ENCODE measurements at places on chromosomes 7 and 10.

DNA sequence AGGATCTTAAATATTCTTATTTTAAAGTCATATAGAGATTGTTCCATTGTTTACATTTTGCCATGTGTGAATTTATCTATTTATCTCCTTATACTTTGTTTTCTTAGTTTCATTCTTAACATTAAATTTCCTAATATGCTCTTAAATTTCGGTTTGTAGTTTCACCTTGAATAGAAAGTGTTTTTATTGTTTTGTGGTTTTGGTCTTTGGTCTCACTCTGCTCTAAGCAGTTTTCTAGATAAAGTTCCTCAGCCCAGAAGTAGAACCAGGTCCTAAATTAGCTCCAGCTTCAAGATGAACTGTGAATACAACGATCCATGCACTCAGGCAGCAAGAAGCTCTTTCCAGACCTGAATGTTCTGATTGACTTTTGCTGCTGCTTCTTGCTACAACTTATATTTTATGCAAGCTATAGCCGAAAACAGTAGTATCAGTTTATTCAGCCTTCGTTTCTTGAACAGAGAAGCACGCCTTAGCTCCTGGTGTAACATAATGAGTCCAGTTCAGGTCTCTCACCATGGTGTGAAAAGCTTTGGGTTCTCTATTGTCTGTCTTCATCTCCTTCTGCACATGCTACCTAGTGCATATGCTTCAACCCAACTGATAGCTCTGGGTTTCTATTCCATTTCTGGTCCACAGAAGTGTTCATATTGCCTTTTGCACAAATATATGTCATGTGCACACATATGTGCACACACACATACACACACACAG is 95.3 kb downstream of the SEM1 start:
- DNase-seq: no peak

DNA sequence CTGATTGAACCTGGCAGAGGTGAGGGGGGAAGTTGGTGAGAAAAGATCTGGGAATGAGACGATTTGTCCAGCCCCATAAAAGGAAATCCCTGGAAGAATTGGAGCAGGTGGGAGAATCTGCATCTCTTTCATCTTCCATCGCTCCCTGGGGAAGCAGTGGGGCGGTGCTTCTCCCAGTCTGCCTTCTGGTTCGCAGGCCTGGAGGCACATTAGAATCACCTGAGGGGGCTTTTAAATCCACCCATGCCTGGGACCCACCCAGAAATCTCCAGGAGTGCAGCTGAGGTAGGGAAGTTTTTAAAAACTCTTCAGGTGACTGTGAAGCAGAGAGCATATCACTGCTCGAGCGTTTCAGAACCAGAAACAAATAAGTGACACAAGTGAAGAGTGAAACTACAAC is 26.7 kb upstream of the SYPL1 start:
- no peak for DNase-seq

DNA sequence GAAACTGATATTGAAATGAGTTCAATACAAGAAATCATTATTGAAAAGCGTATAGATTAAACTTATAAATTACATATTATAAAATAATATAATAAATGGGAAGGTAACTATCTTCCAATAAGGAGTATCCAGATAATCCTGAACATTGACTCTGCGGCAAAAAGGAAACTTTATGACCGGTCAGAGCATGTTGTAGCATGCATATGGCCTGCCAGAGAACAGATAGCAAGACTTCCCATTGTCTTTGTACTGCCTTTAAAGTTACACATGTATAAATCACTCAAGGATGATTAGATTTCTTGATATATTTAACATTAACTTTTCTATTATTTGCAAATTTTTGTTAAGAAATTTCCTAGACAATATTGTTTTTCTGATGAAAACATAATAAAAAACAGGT is 56.2 kb upstream of the ETV1 start:
- no peak for DNase-seq

GRCh38 chr10:127945341-127945758 is 38.4 kb downstream of the PTPRE start:
- DNase-seq: peak; percentile 2

DNA sequence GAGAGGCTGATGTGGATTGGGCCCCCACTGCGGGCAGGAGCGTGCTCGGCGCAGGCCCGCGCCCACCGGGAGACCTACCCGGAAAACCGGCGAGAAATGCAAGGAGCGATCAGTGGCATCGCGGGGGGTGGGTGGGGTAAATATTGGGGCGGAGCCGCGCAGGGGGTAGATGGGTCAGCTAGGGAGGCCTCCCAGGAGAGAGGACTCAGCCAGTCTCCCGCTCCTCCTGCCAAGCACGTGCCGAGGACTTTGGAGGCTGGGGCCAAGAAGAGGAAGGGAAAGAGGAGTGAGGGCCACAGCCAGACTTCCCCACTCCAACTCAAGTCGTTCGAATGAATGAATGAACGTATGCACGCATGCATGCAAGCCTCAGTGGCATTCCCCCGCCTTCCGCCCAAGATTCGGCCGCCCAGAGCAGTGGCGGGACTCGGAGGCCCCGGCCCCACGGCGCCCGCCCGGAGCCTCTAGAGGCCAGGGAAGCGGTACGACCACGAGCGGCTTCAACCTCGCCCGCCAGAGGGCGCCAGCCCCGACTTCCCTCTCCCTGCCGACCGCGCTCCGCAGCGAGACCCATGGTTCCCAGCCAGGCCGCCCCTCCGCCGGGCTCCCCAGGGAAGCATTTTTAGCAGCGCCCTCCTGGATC is 3.6 kb downstream of the NPM3 start:
- peak; percentile 83 for DNase-seq

DNA sequence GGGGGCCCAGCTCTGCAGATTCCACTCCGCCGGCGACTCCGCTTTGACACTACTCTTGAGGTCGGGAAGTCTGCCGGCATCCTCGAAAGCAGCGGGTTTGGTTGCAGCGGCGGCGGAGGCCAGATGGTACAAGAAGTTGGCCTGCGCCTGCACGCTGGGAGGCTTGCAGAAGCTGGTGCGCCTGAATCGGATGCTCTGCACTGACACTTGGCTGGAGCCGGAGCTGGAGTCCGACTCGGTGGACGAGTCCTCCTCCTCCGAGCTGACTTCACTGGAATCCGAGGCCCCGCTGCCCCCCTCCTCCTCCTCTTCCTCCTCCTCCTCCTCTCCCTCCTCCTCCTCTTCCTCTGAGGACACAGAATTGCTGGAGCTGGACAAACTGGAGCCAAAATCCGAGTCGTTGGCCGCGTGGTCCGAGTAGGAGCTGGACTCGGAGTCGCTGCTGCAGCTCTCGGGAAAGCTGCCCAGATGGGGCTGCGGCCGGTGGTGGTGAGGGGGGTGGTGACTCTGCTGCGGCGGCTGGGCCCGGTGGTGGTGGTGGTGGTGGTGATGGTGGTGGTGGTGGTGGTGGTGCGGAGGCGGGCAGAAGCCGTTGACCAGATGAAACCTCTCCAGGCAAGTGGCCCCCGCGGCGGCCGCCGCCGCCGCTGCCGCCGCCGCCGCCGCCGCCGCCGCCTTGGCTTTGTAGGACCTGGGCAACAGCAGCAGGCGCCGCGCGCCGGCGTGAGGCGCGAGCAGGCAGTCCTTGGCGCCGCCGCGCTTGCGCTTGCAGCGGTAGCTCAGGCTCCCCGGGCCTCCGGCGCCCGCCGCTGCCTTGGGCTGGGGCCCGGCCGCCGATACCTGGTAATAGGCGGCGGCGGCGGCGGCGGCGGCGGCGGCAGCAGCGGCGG is 9.0 kb downstream of the SKIDA1 start:
- no peak for DNase-seq

DNA sequence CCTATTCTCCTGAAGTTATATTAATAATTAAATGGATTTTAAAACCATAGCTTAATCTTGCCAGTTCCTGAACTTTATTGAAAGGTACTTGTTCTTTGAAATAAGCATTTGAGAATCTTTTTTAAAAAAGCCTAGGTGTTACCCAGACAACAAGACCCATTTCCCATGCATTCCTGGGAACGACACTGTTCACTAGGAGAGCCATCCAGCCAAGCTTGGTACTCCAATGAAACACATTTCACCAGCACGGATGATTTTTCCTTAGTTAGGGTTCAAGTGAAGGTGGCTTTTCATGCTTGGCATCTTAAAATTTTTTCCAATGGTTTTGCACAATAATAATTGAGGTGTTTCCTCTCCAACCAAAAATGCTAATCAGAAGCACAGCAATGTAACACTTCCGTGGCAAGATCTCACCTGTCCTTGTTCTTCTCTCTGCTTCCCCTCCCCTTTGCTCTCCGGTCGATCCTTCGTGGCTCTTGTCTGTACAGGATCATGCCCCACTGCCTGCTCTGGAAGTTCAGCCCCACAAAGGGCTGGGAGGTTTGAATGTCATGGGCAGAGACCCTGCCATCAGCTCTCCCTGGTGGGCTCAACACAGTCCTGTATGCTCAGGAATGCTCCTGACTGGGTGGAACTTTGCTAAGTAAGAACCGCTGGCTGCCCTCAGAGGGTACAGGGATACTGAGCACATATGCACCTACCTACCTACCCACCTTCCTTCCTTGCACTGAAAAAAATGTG is 69.7 kb upstream of the AQP1 start:
- DNase-seq: no peak

DNA sequence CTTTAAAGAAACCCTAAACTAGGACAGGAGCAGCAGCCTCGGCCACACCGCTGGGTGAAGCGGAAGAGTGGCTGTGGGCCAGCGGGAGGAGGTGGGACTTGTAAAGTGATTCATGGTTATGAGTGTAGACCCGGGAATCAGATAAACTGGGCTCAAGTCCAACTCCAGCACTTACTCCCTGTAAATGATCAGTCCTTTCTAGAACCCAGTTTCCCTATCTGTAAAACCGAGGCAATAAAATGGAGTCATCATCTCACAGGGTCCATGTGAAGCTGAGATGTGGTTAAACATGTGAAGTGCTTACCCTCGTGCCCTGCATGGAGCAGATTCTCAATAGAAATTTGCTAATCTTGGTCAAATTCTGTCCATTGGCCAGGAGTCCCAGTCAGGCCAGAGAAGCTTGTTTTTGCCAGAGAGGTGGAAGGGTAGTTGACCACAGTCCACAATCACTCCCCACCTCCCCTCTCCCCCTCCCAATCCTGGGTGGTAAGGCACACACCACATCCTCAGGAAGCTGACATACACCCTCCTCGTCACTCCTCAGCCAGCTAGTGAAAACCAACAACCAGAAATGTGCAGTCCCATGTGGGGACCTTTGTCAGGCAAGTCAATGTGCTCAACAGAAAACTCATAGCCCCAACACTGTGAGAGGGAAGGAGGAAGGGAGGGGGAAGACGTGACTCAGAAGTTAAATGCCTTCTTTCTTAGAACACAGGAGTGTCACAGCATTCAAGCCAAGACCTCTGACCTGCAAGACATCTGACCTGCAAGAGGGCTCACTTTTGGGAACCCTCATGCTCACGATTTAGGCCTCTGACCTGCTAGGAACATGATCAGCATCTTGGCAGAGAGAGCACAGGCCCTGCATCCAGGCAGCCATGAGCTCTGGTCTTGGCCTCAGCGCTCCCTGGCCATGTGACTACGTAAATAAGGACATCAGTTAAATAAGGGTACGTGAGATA is 145.1 kb downstream of the PLXNA4 start:
- no peak for DNase-seq
